ENCODE measurements at places on chromosomes 1 and 21.

- no peak for DNase-seq
Measured at GRCh38 chr21:46606427-46606813, 1.5 kb upstream of the S100B start.

DNA sequence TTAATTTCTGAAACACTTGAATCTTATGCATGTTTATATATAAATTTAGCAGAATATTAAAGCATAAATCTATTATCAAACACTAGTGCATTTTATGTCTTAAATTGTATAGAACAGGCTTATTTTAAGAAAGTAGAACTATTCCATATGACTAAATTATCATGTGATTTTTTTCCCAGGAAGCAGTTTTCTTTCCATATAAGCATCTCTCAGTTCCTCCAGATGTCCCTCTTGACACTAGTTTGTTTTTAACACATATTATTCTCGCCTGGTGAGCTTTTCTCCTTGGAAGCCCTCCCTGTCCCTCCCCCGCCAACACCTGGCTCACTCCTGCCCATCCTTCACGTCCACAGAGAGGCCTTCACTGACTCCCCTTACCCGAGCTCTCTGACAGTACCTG, 48.3 kb upstream of the BCAR3 start:
- no peak for DNase-seq

DNA sequence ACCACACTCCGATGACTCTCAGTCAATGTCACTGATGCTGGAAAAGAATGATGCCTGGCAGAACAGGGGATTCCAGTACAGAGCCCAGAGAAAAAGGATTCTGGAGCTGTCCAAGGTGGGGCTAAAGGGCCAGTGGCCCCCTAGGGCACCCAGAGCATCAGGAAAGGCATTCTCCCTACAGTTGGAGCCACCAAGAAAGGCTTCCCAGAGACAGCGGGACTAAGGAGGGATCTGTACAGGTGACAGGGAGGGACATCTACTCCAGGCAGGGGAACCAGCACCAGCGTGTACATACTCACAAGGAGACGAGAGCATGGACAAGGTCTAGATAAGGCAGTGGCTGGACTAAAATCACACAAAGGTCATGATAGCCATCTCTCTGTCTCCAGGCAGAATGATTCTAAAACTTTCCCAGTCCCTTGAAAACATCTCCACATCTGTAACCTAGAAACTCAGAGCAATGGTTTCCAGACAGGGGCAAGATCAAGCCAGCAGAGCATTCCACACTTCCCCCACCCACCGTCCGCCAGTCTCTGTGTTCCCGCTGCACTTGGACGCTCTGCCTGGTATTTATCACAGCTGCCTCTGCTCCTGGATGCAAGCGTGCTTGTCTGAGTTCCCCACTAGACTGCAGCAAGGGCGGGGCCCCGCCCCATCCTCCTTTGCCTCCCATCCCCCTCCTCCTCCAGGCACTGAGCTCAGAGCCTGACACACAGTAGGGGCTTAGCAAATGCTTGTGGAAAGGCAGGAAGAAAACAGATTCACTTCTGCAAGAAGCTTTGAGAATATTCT, 111.6 kb upstream of the ZC3H12A start:
- DNase-seq = no peak

GRCh38 chr1:82950606-82951200, 1048.2 kb downstream of the TTLL7 start:
- DNase-seq = no peak

GRCh38 chr1:40612345-40612831, 53.1 kb downstream of the RIMS3 start:
- DNase-seq = peak; percentile 8

GRCh38 chr1:203317429-203318228, 12.3 kb downstream of the BTG2 start:
- DNase-seq = no peak

DNA sequence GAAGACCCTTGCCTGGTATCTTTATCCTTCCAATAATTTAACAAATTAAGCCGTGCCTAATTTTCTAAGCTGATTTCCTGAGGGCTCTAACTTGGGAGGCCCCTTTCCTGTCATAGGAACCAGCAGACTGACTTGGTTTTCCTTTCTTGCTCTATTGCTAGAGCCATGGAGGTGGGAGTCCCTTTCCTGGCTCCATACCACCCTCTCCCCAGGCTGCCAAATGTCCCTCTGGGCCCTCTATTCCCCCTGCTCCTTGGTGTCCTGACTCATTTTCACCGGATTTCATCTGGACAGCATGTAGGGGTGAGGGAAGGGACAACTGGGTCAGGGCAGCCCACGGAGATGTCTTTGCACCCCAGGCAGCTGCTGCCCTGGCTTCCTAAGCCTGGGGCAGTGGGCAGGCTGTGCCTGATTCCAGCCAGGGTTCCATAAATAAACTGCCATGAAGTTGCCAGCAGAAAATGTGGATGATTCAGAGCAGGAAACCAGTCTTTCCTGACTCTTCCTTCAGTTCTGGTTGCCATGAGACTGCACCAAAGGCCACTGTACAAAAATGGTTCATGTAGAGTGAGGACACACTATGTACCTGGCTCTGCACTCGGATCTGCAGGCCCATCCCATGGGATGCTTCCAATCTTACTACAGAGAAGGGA, 38.0 kb upstream of the SERBP1 start:
- no peak for DNase-seq

GRCh38 chr21:35395728-35396127, 346.6 kb upstream of the RUNX1 start:
- DNase-seq = no peak

- DNase-seq = no peak
Measured at GRCh38 chr1:234600418-234601281, 9.3 kb downstream of the IRF2BP2 start.

DNA sequence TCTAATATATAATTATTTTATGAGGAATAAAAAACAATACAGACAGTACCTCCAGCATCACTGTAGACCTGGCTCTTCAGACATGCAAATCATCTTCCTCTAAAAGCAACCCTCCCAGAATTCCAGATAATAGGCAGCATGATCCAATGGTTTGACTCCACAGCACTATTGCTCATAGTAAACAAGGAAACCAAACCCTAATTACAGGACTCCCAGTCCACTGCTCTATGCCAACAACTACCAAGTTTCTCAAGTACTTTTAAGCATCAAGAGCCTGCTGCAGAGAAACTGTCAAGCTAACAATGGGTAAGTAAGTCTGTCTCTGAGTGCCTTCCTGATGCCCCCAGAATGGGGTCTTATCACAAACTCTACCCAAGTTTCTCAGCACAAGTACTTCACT, 57.2 kb downstream of the EYA3 start:
- DNase-seq = no peak

GRCh38 chr1:22745669-22746585, 35.3 kb downstream of the EPHB2 start:
- DNase-seq = no peak

DNA sequence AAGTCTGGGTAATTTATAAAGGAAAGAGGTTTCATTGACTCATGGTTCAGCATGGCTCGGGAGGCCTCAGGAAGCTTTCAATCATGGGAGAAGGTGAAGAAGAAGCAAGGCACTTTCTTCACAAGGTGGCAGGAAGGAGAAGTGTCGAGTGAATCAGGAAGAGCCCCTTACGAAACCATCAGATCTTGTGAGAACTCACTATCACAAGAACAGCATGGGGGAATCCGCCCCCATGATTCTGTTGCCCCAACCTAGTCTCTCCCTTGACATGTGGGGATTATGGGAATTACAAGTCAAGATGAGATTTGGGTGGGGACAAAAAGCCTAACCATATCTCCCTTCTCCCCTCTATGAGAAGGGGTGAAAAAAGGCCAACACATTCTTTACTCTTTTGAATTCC, 11.2 kb upstream of the IVNS1ABP start:
- DNase-seq = no peak

GRCh38 chr1:119009312-119009655, 21.1 kb upstream of the TBX15 start:
- no peak for DNase-seq

GRCh38 chr1:238647877-238648276, 738.5 kb upstream of the CHRM3 start:
- peak; percentile 94 for DNase-seq

DNA sequence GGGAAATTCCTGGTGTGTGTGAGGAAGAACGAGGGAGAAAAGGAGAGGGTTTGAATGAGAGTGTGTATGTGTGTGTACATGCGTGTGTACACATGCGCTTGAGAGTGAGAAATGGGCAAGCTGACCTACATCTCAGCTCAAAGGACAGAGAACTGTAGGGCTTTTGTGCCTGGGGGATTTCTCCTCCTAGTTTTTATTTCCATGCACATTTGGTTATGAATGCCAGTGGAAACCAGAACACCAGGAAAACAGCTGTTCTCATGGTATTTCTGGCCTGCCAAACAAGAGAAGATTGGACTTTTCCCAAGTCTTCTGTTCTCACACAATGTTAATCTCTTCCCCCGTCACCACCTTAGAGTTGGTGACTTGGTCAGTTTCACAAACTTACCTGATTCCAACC, 45.2 kb downstream of the SLC44A3 start:
- no peak for DNase-seq

GRCh38 chr1:12495725-12496124, 122.3 kb downstream of the DHRS3 start:
- no peak for DNase-seq

DNA sequence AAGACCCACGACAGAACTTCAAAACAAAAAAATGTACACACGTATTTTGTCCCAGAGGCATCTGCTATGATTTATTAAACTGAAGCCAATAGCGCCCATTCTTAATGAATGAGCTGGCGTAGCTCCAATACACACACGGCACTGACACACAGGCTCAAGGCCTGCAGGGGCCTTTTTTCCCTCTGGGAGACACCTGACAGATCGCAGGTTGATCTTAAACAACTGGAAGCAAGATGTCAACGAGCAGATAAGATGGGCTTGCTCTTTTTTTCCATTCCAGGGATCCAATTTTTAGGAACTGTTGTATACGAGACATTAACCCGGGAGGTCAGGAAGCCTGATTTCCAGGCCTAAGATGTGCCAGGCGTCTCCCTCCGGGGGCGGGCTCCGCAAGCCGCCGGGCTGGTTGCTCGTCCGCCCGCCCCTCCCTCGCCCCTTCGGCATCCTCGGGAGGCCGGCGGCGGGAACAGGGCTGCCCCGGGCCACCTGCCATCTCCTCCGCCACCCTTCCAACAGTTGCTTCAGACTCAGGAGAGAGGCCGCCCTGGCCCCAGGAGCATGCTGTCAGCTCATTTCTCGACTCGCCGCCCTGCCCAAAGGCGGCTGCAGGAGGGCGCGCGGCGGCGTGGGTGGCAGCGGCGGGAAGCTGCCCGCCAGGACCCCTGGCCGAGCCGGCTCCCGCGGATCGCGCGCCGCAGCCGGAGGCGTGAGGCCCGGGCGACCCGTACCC, 735 bp downstream of the TTC13 start:
- no peak for DNase-seq

GRCh38 chr1:33118274-33118673, 37.3 kb downstream of the AZIN2 start:
- DNase-seq = no peak

GRCh38 chr1:217270101-217270500, 360.8 kb downstream of the GPATCH2 start:
- DNase-seq = no peak

- no peak for DNase-seq
Measured at GRCh38 chr1:159800177-159800930, 1.8 kb upstream of the FCRL6 start.

DNA sequence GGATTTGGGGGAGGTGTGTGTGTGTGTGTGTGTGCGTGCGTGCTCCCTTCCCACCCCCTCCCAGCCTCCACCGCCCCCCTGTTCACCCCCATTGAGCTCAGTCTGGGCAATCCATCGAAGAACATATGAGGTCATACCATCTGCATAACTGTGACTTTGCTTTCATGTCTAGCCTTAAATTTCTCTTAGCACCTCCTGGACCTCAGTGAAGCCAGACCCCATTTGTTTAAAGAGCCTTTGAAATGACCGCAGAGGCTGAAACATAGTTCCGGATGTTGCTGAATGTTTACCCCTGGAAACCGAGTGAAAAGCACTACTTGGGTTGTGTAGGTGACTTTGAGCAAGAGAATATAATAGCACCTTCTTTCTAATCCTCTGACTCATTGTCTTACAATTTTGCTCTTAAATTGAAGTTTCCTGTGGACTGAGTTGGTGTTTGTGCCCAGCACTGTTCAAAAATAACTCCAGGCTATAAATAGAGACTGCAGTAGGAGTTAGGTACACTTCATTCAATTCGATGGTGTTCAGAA, 75.4 kb downstream of the UBE4B start:
- peak; percentile 63 for DNase-seq

DNA sequence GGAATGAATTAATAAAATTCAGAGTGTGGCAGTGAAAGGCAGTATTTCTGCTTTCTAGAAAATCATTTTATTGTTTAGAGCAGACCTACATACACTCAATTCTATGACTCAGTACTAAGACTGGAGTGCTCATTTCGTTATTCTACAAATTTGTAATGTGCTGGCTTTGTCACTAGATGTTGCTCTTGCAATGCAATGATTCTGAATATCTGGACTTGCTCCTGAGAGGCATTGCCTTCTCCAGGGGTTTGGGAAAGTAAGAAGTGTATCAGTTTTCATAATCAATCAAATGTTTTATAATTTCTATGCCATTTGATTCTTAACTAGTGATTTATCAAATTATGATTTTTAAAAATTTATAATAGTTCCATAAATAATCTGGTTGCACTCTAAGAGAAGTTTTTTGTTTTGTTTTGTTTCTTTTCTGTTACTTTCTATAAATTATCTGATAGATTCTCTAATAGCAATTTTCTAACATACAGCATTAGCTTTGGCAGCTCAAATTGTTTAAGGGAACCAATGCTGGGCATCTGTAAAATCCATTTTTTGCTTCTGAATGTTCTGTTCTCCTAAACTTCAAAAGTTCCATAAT, 280.5 kb upstream of the SGIP1 start:
- DNase-seq = peak; percentile 52

DNA sequence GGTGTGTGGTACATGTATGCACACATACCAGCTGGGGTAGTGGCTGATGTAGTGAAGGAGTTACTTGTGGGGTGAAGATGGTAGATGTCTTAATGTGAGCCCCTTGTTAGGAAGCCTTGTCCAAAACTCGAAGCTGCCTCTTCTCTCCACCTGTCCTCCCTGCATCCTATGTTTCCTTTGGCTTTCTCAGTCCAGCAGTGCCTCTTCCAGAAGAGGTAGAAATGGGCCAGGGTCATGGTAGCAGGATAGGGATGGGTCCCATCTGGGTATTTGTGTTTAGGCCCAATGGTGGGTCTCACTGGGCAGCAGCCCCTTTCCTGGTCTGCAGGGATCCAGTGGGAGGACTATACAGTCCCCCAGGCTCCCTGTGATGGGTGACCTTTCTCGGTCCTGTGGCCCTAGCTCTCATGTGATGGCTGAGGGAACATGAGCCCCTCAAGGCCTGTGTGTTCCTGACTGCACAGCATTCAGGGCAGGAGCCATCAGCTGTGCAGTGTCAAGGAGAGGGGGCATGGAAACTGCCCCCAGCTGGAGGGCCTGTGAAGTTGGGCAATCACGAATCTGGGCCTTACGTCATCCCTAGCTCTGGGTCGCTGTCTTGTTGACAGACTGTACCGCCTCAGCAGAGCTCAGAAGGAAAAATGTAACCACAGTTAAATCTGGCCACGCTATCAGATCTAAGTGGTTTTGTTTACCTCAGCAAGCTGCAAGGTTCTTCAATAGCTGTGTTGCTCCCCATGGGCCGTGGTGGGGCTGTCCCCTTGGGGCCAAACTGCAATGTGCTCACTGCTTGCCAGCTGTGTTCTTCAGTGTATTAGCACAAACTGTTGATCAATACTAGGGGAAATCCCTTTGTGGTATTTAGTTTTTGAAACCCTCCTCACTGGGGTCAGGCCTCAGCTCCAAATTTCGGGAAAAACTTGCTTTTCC, 82.7 kb downstream of the NOS1AP start:
- DNase-seq = peak; percentile 29
